ENCODE measurements at places on chromosomes 4 and X. TPM values are rescaled to one million over a fixed set of nuclear protein-coding genes. Genes with fewer than 3 reads are reported as not detected.
A peak's percentile ranks its signal among the peaks of the same experiment; 100 is the strongest.

- DNase-seq = no peak
These were observed 281.8 kb upstream of the TEX13A start for GRCh38 chrX:105502336-105502735.

The BCORL1 gene
- total RNA-seq = 13.8 TPM

DNA sequence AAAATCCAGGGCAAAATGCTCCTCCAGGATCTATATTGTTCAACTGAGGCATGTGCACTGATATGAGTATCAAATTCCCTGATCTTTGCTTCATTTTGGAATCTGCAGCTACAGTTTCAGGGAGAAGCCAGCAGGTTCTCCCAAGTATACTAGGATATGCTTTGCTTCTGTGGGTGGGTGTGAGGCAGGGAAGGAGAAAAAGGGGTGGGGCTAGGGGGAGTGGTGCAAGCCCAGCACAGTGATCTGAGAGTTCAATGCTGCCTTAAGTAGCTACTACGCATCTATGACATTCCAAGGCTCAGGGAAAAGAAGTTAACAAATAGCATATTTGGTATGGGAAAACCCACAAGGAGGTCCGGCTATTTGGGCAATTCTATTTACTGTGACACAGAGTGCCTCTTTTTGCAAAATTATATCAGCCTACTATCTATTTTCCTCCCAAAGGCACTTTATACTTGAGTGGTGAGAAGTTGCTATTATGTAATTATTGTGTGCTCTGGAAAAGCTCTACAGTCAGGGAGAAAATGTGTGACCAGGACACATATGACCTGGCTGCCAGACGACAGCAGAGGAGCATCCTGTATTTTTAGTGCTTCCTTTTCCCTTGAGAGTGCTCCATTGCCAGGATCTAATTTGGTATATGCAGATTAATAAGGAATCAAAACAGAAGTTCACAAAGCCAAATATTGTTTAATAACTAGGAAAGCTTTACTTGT, 162.0 kb downstream of the RNF150 start:
- DNase-seq = no peak

DNA sequence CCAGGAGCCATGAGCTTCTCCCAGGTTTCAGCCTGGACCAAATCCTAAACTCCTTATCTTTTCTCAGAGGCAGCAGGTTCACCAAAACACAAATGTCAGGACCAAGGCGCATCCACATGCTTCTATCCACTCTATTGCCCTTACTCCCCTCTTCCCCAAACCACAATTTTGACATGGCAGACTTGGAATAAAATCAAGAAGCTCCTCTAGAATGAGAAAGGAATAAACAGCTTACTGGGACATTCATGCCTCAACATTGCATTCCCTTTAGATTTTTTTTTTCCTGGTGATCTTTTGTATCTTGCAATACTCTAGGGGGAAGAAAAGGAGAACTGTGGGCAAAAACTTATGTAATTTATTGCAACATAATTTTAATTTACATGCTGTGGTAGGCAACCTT, 119.1 kb downstream of the TSPAN5 start:
- peak; percentile 0 for DNase-seq

- no peak for DNase-seq
These were observed 290.1 kb upstream of the BMP3 start for GRCh38 chr4:80740375-80740774.

DNA sequence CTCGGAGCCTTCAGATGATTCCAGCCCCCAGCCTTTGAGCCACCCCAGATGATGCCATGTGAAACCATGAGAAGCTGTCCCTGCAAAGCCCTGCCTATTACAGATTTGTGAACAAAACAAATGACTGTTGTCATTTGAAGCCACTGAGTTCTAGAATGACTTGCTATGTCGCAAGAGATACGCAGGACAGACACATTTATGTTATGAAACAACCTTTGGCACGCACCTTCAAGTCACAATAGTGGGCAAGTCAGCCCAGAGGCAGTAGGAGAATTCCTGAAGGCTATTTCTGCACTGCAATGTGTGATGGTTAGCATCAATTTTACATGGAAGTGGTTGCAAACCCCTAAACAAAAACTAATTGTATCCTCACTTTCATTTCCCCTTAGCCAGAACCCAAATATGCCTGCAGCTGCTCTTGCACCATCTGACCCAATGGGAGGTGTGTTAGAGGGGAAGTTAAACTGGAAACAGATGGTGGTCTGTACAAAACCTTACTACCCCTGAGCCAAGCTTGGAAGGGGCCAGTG, 174.4 kb upstream of the ATP6AP2 start:
- DNase-seq = no peak

The C1QTNF7 gene
- 18.8 TPM for total RNA-seq

The CPE gene
- 105 TPM for total RNA-seq

DNA sequence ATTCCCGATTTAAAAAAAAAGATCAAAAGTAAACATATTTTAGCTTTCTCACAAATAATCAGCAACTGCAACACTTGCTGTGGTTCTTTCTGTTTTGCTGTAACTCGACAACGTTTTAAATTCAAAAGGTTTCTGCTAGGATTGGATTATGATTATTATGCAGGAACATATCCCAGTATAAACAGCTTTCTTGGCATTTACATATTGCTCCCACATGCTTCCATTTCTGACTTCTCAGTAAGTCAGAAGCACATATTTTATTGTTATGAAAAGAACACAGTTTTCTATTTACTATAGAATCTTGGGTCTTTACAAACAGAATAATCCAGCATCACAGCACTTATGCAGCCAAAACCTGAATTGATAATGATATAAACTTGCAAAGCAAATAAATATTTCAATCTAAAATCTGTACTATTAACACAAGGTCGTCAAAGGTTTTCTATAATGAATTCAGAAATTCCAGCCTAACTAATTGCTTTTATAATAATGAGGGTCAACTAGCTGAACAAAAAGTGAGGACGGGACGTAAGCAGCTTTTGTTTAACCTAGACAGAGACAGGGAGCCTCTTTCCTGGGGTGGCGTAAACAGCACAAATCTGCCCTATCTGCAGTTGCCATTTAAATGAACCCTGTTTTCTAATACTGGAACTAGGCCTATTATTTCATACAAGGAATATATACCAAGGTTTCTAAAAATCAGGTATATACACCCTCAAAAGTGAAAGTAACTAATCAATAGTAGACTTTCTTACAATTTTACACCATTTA, 9.8 kb upstream of the PCDH18 start:
- no peak for DNase-seq

DNA sequence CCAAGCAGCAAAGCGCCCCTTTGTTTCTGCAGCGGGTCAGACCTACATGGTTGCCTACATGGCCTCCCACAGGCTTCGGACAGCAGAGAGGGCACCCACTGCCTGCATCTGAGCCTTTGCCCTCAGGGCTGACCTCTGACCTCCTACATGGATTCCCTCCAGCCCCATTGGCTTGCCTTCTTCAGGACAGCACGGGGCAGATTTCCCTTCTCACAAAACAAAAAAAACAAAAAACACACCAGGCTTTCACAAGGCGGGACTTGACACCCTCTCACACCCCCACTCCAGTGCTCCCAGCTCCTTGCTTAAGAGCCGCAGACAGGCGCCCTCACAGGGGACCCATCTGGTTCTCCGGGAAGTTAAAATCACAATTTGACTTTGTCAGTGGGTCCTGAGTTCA, 32.9 kb downstream of the ZFYVE28 start:
- DNase-seq = no peak

DNA sequence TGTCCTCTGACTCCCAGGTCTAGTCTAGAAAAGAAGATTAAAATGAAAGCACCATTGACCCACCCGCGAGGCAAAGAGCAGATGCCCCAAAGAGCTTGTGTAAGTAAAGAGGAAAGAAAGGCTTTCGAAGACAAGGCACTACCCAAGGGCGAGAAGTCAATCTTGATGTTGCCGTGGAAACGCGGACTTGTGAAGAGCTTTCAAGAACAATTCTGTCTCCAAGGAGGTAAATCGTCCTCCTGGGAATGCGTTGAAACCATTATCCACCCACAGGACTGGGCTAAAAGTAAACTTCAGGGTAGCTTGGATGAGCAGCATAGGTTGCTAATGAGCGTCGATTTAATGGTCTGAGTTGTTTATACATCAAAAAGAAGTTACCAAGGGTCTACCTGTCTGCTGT, 189.3 kb downstream of the DHRSX start:
- DNase-seq = no peak

DNA sequence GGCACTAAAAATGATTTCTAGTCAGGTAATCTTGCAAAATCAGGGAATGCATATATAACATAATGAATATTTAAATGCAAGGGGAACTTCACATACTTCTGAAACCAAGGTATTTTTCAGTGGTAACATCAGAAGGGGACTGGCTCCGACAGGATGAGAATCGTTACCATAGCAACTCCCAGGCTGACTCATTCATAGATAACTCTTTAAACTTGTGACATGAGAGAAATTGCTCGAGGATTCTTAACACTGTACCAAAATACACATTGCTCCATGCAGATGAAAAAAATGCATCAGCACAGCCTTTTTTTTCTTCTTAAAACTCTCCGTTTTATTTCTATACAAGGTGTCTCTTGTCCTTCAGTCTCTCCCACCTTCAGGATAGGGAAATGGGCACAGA, 114.3 kb downstream of the GABRB1 start:
- DNase-seq = no peak

The DACH2 gene
- 0.39 TPM for total RNA-seq

DNA sequence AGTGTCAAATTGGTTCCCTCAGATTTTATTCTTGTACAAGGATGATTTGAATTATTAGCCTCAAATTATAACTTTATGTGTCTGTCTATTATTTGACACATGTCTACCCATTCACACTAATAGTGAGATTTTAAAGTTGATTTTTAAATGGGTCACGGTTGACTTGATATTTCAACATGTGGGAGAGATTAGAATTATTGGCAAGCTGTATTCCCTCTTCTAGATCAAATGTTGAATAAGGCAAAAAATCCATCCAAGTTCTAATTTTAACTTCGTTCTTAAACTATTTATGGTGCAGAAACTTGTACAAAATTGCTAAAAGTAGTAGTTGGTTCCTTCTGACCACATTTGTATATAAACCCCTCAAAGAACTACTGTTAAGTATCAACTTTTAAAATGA, 1498.0 kb downstream of the STIM2 start:
- no peak for DNase-seq

GRCh38 chrX:150465326-150465725, 102.2 kb downstream of the MAMLD1 start:
- no peak for DNase-seq

DNA sequence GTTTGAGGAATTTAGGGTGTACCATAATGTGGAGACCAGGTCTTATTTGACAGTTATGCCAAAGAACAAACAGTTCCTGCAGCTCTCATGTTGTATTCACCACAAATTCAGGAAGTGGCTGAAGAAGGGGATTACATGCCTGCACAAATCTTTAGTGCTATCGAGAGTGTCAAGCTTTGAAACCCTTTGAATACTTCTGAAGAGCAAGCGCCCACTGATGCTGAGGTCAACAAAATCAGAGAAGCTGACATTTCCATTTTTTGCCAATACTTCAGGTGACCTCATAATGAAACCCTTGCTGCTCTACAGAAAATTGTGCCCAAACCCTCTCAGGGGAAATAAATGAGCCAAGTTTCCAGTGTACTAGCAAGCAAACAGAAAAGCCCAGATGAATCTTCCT, 28.4 kb downstream of the PAK3 start:
- no peak for DNase-seq

GRCh38 chr4:27428661-27429060, 568.0 kb downstream of the STIM2 start:
- no peak for DNase-seq

DNA sequence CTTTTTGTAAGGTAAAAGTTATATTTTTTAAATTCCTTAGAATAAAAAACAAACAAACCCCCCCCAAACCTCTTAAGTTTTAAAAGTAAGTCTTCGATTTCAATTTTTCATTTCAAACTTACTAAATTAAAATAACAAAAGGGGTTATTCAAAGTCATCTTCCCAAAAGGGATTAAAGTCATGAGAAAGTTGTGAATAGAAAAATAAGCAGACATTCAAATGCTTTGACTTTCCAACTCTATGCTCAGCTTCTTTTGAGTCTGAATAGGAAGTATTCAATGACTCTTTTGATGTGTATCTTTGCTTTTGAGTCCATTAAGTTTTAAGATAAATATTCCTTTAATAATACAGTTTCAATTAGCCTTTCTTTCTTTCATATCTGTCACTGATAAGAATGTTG, 138.3 kb downstream of the GRIA2 start:
- no peak for DNase-seq

DNA sequence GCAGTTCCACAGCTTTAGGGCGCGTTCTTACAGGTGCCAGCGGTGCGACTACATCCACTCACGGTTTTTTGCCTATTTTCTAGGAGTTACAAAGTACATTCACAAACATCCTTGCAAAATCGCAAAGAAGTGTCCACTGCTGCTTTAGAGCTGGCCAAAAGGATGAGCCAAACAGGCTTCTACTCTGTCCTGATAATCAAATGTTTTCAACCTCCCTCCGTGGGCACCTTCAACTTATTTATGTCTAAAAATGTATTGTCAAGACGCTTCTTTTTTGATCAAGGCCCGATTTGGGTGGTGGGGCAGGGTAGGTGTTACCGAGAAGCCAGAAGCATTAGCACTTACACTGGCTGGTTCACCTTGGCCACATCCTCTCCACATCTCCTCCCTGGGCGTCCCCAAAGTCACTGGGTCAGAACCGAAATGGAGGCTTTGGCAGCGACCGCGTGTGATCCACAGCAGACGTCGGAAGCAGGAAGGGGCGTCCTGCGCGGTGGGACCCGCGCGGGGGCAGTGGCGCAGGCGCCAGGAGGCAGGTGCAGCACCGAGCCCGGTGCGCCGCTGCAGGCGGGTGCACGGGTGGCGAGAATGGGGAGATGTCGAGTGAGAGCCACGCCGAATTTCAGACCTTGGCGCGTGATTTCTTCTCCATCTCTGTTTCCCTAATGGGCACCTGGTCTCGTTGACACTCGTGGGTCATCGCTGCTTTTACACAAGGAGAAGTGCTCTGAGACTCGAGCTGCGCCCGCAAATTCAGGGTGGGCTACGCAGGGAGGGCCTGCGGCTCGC, 16.9 kb downstream of the NKX3-2 start:
- DNase-seq = no peak

GRCh38 chr4:181507180-181507835, 735.9 kb upstream of the TENM3 start:
- no peak for DNase-seq

The NUDT11 gene
- 3.4 TPM for total RNA-seq

The ZNF41 gene
- 7.6 TPM for total RNA-seq

The GALNT7 gene
- 10.6 TPM for total RNA-seq

The OTOP1 gene
- not detected for total RNA-seq

The CCKAR gene
- total RNA-seq = 1.3 TPM

The SNCA gene
- total RNA-seq = 19.7 TPM

- DNase-seq = no peak
These were observed 353.8 kb upstream of the GATB start for GRCh38 chr4:152114562-152114961.

GRCh38 chr4:87414816-87415215, 7.6 kb upstream of the NUDT9 start:
- no peak for DNase-seq

The DGAT2L6 gene
- not detected for total RNA-seq

The SPATA4 gene
- total RNA-seq = 0.83 TPM

GRCh38 chrX:105167233-105167632, 53.3 kb downstream of the TEX13A start:
- DNase-seq = no peak

The ZNF711 gene
- total RNA-seq = 0.86 TPM

Data from esophagus muscularis mucosa (tissue), 4 donors.